Right renal pelvis (tissue), 4 donors: ENCODE measurements at places on chromosomes 6 and 20.

- DNase-seq, result no peak
These were observed 59.7 kb downstream of the PLCB4 start for GRCh38 chr20:9128568-9128967.

GRCh38 chr20:10619427-10619826, 54.4 kb downstream of the JAG1 start:
- no peak for DNase-seq

GRCh38 chr6:16965689-16966088, 136.2 kb upstream of the STMND1 start:
- DNase-seq, result no peak

GRCh38 chr20:1472556-1473245, 6.1 kb upstream of the NSFL1C start:
- DNase-seq, result no peak

DNA sequence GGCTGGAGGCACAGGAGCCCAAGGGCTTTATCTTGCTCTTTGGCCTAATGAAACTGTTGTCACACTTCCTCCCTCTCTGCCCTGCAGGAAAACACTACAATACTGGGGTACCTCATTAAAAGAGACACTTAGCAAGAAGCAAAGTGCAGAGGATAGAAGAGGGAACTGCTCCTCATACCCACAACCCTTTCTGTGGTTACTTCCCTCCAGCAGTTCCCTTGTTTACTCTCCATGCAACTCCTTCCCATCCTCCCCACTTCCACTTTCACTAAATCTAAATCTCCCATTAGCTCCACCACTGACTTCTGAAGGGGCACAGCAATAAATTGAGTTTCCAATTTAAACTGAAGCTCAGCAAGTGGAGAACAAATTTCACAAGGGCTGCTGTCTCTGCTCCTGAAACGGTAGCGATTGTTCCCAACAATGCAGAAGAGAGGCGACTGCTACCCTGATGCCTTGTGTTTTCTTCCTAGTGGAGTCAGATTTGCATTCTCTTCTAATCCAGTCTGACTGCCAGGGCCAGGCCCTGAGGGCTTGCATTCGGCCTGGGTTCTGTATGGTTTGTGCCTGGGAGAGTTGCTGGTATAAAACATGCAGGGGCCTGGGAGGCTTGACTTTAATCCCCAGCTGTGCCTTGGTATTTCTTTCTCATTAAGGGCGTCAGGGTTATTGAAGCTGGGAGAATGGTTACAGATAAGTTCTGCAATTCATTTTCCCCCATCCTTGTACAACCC, 454.7 kb downstream of the TFAP2B start:
- DNase-seq, result no peak

GRCh38 chr6:35694462-35694861, 5.7 kb upstream of the FKBP5 start:
- no peak for DNase-seq

DNA sequence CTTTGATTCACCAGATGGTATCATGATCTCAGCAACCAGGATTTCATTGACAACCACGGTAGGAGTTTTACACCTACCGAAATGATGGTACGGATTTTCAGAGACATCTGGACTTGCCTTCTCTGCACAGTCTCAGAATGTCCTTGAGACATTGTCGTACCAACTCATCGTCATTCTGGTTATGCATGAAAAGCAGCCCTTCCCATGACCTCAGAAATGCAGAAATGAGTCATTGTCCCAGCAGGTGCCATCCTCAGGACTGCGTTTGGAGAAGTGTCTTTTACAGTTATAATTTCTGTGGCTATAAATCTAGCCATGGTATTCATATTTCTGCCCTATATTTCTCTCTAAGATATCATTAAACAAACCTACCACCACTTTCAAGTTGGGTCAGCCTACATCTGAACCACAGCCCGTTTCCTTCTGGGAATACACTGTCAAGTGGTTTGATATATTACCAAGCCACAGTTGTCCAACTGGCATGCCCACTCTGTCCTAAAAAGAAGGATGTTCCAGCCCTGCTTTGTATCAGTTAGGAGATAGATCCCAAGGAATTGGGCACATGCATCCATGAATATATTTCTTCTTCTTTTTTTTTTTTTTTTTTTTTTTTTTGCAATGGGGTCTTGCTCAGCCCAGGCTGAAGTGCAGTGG, 7.5 kb upstream of the BFSP1 start:
- no peak for DNase-seq

GRCh38 chr6:139174961-139175360, 40.1 kb downstream of the HECA start:
- DNase-seq, result no peak
